Fibroblast of lung (primary cell): ENCODE measurements at places on chromosomes 13 and 19.
A peak's percentile ranks its signal among the peaks of the same experiment; 100 is the strongest.

DNA sequence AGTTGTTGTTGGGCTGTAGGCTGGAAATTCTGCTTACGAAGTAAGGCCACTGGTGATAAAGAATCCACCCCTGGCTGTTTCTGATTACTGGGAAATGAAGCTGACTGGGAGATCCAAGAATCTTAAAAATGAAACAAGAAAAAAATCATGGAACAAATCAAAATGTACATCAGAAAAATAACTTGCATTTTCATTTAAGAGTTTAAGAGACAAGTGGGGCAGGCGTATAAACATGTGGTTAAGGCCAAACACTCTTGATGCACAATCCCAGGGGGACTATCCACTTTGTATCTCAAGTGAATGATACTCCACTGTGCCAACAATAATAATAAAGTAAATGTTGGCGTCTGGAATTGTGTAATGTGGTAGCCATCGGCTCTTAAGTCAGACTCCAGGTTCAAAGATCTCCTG, 24.6 kb downstream of the ZMYM5 start:
- peak; percentile 81 for DNase-seq

DNA sequence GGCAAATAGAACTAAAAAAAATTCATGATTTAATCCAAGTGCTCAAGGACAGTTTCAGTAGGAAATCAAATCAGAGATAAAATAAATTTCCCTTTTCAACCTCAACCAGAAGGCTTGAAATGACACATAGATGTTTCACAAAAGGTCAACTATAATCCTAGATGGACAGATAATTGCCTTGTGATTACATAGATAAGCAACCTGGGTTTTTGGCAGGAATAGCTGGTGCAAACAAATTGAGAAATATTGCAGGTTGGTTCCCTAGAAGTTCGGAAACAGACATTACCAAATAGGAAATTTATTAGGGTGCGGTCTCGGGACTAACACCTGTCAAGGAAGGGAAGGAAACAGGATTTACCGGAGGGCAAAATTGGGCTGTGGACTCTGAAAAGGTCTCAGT, 497.5 kb downstream of the COG6 start:
- DNase-seq = no peak

GRCh38 chr19:48772503-48772953, 17.2 kb downstream of the FGF21 start:
- no peak for DNase-seq

DNA sequence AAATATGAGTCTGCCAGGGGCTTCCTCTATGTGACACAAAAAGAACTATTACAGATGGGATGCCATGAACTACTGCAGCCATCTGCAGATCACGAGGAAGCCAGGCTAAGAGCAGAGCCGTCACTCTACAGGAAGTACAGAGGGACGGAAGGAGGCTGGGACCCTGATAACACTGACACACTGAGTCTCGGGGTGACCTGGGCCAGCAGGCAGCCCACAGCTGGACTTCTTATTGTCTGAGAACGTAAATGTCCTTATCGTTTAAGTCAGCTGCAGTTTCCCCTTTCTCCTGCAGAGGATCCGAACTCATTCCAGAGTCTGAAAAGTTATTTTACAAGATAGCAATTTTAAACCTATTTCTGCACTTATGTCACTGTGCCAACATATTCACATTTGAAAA, 20.7 kb downstream of the PARP4 start:
- DNase-seq = no peak

- DNase-seq = no peak
Measured at GRCh38 chr13:66576381-66576780, 653.8 kb downstream of the PCDH9 start.

DNA sequence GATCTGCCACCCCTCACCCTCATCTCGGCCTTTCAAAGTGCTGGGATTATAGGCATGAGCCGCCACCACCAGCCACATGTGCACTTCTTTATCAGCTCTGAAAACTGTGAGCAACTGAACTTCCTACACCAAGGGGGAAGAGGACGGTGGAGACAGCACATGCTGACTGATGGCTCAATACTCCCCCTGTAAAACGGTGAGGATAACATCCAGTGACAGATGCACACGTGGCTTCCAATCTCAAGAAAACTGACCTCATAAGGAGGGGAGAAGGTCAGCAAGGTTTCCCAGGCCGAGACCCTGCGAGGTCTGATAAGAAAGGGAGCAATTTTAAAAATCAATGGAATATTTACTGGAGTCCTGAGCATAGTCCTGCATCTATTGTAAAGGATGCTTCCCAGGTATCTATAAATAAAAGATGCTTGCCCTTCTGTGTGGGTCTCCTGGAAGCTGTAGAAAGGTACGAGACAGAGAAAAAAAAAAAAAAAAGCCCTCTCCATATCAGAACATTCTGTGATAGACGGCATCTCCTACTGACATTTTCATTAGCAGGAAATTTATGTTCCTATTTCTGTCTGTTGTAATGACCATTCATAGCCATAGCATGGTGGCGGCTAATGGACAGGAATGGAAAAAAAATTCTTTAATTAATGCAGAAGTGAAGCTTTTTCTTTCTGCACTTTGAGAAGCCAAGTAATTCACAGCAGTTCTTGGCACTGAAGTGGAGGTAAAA, 385.1 kb downstream of the ZNF536 start:
- no peak for DNase-seq

GRCh38 chr13:50386541-50387050, 371.4 kb downstream of the KCNRG start:
- DNase-seq = peak; percentile 68

DNA sequence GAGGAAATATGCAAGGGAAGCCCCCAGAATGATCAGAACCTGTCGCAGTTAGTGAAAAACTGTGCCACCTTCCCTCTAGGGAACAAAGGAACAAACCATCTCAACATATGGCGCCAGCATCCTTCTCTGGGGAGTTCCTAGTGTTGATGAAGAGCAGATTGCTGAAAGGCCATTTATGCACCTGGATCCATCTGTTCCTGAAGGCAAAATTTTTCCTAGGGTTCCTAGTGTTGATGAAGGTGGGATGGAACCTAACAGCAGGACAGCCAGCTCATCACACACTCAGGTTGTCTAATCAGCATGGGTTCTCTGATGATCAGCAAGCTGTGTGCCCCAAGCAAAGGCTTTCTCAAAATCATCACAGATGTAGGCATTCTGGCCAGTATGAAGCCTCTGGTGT, 32.6 kb downstream of the ZNF473 start:
- no peak for DNase-seq

GRCh38 chr13:73879346-73880015, 254.7 kb downstream of the KLF12 start:
- DNase-seq = no peak

DNA sequence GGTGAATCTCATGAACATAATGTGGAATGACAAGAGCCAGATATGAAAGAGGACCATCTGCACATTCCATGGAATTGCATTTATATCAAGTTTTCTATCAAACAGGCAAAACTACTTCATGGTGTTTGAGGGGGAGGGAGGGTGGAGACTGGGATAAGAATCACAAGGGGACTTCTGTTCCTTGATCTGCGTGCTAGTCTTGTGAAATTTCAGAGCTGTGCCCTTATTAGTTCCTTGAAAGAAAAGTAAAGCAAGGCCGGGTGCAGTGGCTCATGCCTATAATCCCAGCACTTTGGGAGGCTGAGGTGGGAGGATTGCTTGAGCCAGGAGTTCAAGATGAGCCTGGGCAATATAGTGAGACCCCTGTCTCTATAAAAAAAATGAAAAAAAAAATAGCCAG, 30.2 kb upstream of the CEBPG start:
- no peak for DNase-seq

DNA sequence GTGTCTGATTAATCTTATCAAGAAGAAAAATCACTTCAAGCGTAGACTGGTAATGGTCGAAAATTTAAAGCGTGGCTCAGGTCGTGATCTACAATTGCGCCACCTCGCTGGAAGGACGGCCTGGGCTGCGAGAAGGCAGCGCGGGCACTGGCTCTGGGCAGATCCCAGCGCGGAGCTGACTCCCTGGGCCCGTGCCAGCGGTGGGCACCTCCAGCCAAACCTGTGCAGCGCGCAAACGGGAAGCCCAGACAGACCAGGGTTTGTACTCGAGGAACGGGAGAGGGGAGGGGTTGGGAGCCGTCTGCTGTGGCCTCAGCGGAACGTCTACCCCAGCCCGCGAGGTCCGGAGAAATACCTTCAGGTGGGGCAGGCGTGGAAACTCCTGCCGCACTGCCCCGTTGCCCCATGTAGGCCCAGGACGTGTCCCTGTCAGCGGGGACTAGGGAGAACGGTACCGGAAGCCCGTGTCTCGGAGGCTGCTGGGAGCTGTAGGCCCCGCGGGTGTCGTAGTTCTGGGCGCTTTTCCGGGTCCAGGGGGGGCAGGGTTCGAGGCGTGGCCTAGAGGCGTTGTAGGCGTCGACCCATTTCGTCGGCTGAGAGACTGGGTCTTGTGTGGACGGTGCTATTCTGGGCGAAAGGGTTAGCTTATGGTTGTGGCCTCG, 21.1 kb downstream of the ZNF274 start:
- no peak for DNase-seq

- DNase-seq = no peak
Measured at GRCh38 chr13:76883236-76883635, 3.0 kb downstream of the KCTD12 start.

DNA sequence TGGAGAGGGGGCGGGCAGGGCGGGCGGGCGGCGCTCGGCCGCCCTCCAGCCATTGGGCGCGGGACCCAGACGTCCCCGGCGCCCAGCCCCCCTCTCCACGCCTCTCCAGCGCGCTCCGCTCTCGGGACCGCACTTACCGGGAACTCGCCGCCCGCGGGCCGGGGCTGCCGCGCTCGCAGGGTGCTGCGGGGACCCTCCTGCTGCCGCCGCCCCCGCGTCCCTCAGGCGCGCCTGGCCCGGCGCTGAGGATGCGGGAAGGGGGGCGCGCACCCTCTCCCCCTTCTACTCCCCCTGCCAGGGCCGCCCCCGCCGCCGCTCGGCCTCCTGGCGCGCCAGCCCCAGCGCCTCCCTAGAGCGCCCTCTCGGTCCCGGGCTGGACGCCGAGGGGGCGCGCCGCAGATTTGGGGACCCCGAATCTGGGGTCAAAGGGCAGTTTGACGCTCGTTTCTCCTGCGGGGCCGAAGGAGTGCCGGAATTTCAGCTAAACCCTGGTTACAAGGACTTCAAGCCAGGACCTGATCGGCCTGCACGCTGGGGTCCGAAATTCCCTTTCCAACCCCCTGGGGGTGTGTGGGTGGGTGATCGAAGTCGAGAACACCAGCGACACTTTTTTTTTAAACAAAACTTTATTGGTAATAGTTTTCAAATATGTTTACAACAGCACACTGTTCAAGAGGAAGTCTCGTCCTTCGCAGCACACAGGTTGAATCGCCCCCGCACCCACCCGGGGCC, 696 bp upstream of the SAMD1 start:
- peak; percentile 79 for DNase-seq

GRCh38 chr13:50594276-50595051, 249.0 kb downstream of the DLEU7 start:
- no peak for DNase-seq

GRCh38 chr13:22262001-22262885, 591.4 kb downstream of the FGF9 start:
- peak; percentile 35 for DNase-seq

GRCh38 chr13:50527188-50527587, 316.3 kb downstream of the DLEU7 start:
- no peak for DNase-seq

DNA sequence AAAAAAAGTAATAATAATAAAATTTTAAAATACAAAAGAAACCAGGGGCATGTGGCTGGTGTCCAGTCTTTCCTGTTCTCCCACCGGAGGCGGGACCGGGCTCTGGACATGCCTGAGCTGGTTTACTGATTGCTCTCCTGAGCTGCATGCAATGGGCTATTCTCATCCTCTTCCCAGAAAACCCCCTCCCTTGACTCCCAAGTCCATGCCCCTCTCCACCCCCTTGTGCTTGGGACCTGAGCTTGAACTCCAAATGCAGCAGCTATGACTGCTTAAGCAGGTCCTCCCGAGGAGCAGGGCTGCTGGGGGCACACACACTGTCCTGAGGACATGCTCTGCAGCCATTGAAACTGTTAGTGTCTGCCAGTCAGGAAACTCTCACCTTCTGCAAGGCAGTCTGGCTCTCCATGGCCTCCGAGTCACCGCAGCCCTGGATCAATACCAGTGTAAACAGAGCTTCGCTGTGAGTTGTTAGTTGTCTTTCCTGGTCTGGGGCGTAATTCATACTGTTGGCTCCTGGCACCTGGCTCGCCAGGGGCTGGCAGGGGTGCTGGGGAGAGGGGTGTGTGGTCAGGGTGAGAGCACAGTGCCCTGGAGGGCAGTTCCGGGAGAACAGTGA, 41.6 kb upstream of the CHST8 start:
- no peak for DNase-seq

- no peak for DNase-seq
Measured at GRCh38 chr19:51091895-51092873, 9.5 kb upstream of the KLK14 start.

DNA sequence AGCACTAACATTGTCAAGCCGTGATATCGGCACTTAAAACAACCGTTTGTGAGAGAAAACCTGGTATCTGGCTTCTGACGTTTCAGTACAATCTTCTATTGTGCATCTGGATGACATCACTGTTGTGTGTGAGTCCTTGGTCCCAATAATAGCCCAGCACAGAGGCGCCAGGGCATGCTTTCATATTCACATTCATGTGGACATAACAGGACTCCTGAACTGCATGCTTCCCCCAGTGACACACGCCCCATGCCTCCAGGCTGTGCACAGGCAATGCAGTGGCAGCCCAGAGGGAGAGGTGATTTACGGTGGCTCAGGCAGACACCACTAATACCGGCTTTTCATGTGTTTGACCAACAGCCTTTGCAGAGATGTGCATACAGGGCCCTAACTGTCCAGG, 58.1 kb downstream of the MRPL57 start:
- no peak for DNase-seq

DNA sequence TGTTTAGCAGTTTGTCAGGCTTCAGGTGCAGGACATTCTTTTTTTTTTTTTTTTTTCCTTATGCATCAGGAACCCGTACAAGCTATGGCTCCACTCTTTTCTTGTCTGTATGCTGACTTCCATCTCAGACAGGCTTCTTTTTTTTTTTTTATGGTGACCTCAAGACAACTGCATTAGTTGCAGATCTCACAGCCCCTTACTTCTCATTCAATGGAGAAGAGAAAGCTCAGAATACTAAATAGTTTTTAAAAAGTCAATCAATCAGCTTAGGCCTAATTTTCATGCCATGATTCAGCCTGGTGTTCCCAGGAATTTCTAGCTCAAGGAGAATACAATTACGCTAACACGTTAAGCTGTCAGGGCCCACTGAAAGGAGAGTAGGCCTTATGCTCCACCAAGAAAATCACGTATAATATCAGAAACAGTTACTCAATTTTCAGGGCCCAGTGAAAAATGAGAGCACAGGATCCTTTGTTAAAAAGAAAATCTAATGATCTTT, 1596.0 kb upstream of the MIR17HG start:
- DNase-seq = no peak

GRCh38 chr13:87894059-87894458, 222.9 kb downstream of the SLITRK5 start:
- DNase-seq = no peak

- no peak for DNase-seq
Measured at GRCh38 chr19:40253611-40254092, 27.2 kb upstream of the CCNP start.

DNA sequence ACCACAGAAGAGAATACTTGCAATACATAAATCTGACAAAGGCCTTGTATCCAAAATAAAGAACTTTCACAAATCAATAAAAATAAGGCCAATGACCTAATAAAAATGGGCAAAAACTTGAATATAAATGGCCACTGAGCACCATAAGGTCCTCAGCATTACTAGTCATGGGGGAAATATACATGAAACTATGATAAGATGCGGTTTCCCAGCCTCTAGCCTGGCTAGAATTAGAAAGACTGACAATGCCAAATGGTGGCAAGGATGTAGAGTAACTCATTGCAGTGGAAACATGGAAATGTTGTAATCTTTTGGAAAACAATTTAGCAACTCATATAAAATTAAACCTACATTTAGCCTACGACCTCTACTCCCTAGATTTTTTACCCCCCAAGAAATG, 227.1 kb downstream of the GGACT start:
- DNase-seq = peak; percentile 64
